ENCODE measurements at places on chromosomes 5 and 9. TPM values are rescaled to one million over a fixed set of nuclear protein-coding genes. Genes with fewer than 3 reads are reported as not detected.

- no peak for DNase-seq
These were observed 22.2 kb downstream of the VAV2 start for GRCh38 chr9:133969681-133970580.

DNA sequence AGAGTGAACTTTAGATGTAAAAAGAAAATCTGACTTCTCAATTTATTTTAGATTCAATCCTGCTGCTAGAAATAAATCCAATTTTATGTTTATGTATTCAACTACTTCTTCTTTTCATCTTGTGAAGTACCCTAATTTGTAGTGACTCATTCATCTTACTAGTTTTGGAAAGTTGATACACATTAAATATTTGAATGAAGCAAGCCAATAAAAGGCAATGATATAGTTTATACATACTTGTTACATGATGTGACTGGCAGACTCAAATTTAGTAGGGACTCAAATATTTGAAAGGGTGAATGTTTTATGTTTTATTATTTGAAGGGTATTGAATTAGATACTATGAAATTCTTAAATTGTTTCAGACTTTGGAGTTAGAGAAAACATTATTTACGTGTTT lies 34.7 kb downstream of the CSNK1G3 start:
- DNase-seq = no peak

GRCh38 chr5:26259081-26259480 lies 779.3 kb downstream of the CDH9 start:
- no peak for DNase-seq

DNA sequence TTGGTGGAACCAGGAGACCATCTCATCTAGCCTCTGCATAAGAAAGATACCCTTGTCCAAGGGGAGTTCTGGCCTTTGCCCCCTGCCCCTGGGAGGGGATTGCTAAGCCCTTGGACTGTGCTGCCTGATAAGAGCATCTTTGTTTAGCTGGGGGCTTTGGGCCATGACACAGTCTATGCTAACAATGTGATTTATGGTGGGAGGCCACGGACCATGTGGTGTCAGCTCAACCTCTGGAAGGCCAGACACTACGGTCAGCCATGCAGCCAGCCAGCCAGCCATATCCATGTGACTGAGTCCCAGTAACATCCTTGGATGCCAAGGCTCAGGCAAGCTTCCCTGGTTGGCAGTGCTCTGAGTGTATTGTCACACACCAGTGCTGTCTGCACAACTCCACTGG lies 244.4 kb downstream of the FSTL4 start:
- DNase-seq = no peak

- DNase-seq = no peak
These were observed 331.0 kb downstream of the GLIS3 start for GRCh38 chr9:3968891-3969290.

DNA sequence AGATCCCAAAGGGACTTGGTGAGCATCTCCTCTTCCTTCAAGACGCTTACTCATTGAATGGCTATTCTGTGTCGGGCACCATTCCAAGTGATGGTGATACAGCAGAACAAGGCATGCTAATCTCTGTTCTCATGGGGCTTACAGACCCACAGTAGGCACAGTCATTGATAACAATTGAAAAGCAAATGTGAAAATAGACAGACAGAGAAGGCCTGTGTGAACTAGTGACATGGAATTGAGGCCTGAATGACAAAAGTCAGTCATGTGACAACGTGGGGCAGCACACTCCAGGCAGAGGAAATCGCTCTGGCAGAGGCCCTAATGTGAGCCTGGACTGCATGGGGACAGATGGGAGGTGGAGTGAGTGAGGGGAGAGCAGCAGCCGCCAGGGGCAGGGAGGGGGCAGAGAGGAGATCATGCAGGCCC lies 70.7 kb upstream of the CPLX2 start:
- no peak for DNase-seq

DNA sequence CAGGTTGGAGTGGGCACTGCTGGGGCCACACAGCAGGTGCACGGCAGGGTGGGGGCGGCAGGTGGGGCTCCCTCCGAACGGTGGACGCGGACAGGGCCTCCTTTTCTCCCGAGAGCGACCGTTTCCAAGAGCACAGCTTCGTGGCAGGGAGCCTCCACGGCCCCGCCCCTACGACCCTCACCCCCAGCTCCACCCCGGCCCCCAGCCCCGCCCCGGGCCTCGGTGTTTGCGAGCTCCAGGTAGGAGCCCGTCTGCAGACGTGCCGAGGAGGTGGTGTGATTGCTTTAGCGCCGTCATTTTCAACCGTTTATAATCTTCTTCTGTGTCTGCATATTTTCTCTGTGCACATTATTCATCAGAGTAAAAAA lies 8.8 kb downstream of the GRIN1 start:
- DNase-seq = no peak

DNA sequence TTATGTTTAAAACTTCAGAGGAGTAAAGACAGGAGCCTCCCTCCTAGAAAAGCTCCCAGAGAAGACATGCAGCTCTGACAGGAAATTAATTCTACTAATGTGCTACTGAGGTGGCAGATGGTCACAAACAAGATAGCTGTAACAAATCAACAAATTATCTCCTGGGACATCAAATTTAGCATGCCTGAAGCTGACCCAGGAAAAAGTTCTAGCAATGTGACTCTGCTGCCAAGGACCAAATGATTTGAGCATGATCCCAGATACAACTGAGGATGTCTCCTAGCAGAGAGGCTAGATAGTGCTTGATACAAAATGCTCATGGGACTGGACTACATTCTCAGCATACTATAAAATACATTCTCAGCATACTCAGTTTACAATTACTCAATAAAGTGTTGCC lies 413.5 kb upstream of the SMC2 start:
- no peak for DNase-seq

GRCh38 chr9:91208837-91209236 lies 152.9 kb downstream of the AUH start:
- DNase-seq = no peak

DNA sequence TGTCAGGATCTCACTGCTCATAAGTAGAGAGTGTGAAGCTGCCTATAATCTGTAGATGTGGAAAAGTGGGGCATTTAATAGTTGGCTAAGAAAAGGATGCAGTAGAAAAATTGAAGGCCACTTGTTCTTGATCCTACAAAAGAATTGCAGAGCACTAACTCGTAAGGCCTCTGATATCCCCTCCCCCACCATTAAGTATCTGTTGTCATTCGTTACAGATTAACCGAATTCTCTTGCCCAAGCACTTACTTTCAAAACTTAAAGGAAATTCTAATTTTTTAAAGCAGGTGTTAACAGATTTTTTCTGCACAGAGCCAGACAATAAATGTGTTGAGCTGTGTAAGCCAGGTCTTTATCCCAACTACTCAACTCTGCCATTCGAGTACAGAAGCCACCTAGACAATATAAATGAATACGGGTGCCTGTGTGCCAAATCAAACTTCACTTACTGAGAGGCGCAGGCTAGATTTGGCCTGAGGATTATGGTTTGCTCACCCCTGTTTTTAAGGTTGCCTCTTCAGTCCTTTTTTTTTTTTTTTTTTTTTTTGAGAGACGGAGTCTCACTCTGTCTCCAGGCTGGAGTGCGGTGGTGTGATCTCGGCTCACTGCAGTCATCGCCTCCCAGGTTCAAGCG lies 234.8 kb downstream of the RFK start:
- no peak for DNase-seq

DNA sequence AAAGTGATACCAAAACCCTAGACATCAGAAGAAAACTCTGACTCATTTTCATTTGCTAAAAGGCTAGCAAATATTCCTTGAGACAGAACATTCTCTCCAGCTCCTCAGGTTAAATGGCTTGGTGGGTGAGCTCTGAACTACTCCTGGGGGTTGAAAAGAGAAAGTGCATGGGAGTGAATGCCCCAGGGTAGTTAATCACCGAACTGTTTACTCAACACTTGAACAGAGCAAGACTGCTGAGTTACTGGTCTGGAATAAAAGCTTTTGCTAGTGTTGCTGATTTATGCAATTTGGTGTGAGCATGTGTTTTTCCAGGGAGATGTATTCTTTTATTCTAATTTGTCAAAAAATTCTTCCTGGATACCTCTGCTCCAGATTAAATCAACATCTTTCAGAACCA lies 88.3 kb upstream of the PRDM9 start:
- no peak for DNase-seq

- no peak for DNase-seq
These were observed 581 bp upstream of the C9orf40 start for GRCh38 chr9:74953235-74953751.

GRCh38 chr5:76082772-76083554 lies at the start of gene SV2C:
SV2C (plus strand) TSS chr5:76083383; CDS start chr5:76131751, 48,368 bp downstream.
- no peak for DNase-seq

DNA sequence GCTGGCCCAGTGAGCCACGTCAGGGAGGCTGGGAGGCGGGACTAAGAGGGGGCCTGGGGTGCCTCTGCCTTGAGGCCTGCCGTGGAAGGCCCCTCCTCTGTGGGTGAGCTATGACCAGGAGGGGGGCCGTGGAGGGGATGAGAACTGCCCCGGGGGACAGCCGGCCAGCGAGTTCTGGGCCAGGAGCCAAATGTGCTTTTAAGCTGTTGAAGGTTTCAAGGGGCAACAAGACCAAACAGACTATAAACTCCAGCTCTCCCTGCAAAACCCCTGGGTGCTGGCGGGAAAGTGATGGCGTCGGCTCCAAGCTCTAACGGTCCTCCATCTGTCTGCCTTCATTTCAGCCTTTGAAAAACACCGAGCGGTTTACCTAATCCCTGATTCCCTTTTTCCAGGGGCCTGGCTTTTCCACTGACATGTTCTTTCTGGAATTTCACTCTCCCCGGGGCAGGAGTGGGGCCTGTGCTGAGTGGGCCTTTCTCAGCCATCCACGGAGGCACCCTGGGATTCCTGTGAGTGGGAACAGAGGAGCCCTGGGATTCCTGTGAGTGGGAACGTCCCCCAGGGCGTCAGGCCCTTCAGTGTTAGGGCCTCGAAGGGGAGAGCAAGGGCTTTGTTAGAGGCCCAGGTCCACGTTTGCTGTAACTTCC lies 65.6 kb downstream of the COL5A1 start:
- DNase-seq = peak; percentile 98

- DNase-seq = no peak
These were observed 74.4 kb downstream of the GLIS3 start for GRCh38 chr9:4225291-4226028.

- no peak for DNase-seq
These were observed 4.5 kb upstream of the HSDL2 start for GRCh38 chr9:112375361-112375760.

- no peak for DNase-seq
These were observed 314.4 kb downstream of the GADD45G start for GRCh38 chr9:89919171-89919681.

GRCh38 chr5:131776450-131776849 lies 20.4 kb downstream of the FNIP1 start:
- no peak for DNase-seq

DNA sequence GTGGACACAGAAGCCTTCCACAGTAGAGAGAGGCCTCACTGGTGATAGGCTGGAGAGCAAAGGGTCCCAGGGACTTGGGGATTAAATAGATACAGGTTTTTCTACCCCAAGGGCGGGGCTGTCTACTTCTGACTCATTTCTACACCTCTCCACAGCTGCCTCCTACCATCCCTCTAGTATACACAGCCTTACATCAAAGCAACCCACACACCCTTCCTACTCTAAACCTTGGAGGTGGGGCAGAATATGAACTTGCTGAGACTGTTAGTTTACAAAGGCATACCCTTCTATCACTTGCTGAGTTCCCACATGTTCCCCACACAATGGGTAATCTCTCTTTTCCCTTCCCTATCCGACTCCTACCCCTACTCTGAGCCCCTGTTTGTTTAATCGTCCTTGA lies 19.9 kb upstream of the PCA3 start:
- no peak for DNase-seq

GRCh38 chr9:85511746-85512145 lies 230.0 kb downstream of the AGTPBP1 start:
- no peak for DNase-seq

GRCh38 chr5:59164041-59164830 lies 581.4 kb downstream of the RAB3C start:
- DNase-seq = no peak

Gene LCN9
- not detected for polyA plus RNA-seq

Gene SPATA31A1
- polyA plus RNA-seq = not detected

Gene CCL19
- polyA plus RNA-seq = 1.8 TPM

Gene SLC28A3
- not detected for polyA plus RNA-seq

Gene TRPM6
- polyA plus RNA-seq = 10.8 TPM

Gene PHPT1
- 120 TPM for polyA plus RNA-seq

Gene BHMT2
- polyA plus RNA-seq = 0.92 TPM

Gene PCDHB2
- 0.67 TPM for polyA plus RNA-seq

Gene GARIN3
- not detected for polyA plus RNA-seq

All from sigmoid colon (tissue), 7 donors.